ENCODE measurements at places on chromosomes 16 and 17. TPM values are rescaled to one million over a fixed set of nuclear protein-coding genes. Genes with fewer than 3 reads are reported as not detected.

The KRTAP4-3 gene
- not detected for total RNA-seq

DNA sequence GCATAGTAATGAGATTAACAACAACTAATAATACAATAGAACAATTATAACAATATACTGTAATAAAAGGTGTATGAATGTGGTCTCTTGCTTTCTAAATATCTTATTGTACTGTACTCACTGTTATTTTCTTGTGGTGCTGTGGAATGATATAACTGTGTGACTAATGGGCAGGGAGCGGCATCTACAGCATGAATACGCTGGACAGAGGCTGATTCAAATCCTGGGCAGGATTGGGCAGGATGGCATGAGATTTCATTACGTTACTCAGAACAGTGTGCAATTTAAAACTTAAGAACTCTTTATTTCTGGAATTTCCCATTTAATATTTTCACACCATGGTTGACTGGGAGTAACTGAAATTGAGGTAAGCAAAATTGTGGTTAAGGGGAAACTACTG, 1239.8 kb upstream of the GOT2 start:
- no peaks in the 10 kb centered on the region for H3K27me3 ChIP-seq
- no peaks in the 10 kb centered on the region for H3K36me3 ChIP-seq
- DNase-seq: no peak
- H3K4me3 ChIP-seq: no peak overlapping the region
- H3K4me1 ChIP-seq: no peaks in the 10 kb centered on the region

The MMP28 gene
- 10.6 TPM for total RNA-seq

GRCh38 chr16:11757671-11758545, 15.3 kb upstream of the TXNDC11 start:
- no peak for DNase-seq
- H3K27me3 ChIP-seq: peaks cover 2% of the 10 kb centered on the region
- H3K4me1 ChIP-seq: no peaks in the 10 kb centered on the region
- H3K27ac ChIP-seq: no peak overlapping the region
- peaks cover 45% of the 10 kb centered on the region for H3K36me3 ChIP-seq

Measured in endothelial cell (in vitro differentiated cells).